ENCODE measurements at places on chromosomes 13 and 19.

GRCh38 chr19:17357724-17358123 lies 19.4 kb downstream of the PLVAP start:
- no peak for DNase-seq

GRCh38 chr19:13255041-13255718 lies 105.0 kb downstream of the IER2 start:
- DNase-seq, result no peak

DNA sequence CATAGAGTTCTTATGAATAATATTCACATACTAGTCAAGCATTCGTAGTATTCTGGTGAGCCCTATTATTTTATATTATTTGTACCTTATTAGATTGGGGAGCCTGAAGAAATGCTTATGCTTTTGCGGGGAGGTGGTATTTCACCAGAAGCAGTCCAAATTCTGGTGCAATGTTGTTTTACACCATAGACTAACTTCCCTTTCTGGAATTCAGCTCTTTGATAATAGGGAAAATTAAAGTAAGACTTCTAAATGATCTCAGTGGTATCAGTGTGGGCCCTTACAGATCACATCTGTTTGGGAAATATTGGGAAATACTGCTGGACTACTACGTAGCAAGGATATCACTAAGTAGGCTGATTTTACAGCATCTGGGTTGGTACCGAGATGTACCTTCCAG lies 34.2 kb downstream of the KCTD12 start:
- DNase-seq, result no peak

DNA sequence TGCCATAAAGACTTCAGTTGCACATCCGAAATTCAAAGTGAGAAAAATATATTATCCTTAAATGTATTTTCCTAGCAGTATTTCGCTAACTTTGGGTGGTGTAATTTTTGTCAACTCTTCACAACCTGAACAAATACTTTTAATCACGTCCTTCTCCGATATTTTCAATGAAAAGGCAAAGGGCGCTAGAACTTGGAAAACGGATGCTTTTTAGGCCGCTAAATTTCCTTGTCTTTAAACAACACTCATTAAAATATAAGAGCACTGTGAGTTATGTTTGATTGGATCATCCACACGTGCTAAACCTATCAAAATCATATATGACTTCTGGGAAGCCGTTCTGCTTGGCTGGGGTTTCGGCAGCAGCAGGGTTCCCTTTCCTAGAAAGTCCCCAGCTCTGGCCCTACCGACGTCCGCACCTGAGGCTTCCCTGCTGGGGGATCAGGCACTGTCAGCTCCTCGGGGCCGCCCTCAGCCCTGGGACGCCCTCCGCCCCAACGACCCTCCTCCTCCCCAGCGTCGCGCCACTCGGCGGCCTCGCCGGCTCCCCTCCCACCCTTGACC lies 462 bp upstream of the MPHOSPH8 start:
- no peak for DNase-seq

DNA sequence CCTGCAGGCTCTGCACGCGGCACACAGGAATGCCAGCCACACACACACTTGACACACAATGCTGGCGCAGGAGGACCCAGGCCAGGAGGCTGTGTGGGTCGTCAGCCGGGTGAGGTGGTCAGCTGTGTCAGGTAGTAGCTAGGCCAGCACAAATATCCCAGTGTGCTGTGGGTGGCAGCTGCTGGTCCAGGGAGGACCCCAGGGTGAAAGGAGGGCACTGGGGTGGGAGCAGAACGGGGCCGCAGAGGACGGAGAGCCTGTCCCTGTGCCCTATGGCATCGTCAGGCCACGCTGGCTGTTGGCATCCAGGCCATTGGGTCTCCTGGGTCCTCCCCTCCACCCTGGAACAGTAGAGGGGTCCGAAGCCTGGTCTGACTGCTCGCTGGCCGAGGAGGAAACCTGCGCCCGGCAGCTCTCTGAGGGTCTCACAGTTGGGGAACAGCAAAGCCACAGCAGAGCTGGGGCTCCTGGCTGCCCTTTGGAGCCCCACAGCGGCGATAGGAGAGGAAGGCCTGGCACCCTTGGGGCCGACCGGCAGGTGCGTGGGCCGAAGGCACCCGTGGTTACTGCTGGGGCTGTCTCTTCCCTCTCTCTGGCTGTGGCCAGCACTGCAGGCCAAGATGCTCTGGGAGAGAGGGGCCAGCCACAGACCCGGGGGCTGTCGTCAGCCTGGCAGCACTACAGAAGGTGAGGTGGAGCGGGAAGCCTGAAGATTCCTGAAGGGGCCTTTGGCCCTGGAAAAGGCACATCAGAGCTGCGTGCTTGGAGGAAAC lies 27.3 kb downstream of the C13orf46 start:
- DNase-seq, result no peak

GRCh38 chr13:34254366-34254765 lies 436.4 kb downstream of the RFC3 start:
- no peak for DNase-seq

- no peak for DNase-seq
Measured at GRCh38 chr19:27889156-27889555, 1323.8 kb downstream of the UQCRFS1 start.

GRCh38 chr19:58429745-58430144 lies 10.2 kb downstream of the ZNF132 start:
- DNase-seq, result no peak
